ENCODE measurements at places on chromosomes 16 and 17. TPM values are rescaled to one million over a fixed set of nuclear protein-coding genes. Genes with fewer than 3 reads are reported as not detected.

TBC1D3E gene
- total RNA-seq, result not detected

VKORC1 gene
- 58.7 TPM for total RNA-seq

TM4SF5 gene
- 0.53 TPM for total RNA-seq

HSD17B2 gene
- 43.8 TPM for total RNA-seq

GDPD1 gene
- 4.0 TPM for total RNA-seq

CDH1 gene
- 88.2 TPM for total RNA-seq

SLC16A6 gene
- 1.7 TPM for total RNA-seq

LGALS9 gene
- 12.8 TPM for total RNA-seq

OR1A1 gene
- not detected for total RNA-seq

EFNB3 gene
- 8.7 TPM for total RNA-seq

IGF2BP1 gene
- 4.3 TPM for total RNA-seq

IL34 gene
- total RNA-seq, result 4.7 TPM

PYY gene
- not detected for total RNA-seq

UTS2R gene
- 0.29 TPM for total RNA-seq

PGAP6 gene
- 54.2 TPM for total RNA-seq

TBC1D26 gene
- total RNA-seq, result 0.99 TPM

SMIM36 gene
- not detected for total RNA-seq

NPIPA8 gene
- 3.1 TPM for total RNA-seq

ASGR2 gene
- 2.2 TPM for total RNA-seq

SLC46A1 gene
- 8.2 TPM for total RNA-seq

OSGIN1 gene
- 0.82 TPM for total RNA-seq

FNDC8 gene
- not detected for total RNA-seq

MAF gene
- total RNA-seq, result 69.1 TPM

MMP15 gene
- 20.7 TPM for total RNA-seq

ACSF3 gene
- total RNA-seq, result 36.1 TPM

C16orf92 gene
- total RNA-seq, result not detected

KRT33B gene
- total RNA-seq, result not detected

P2RX1 gene
- total RNA-seq, result 4.3 TPM

QRICH2 gene
- 4.3 TPM for total RNA-seq

PROCA1 gene
- 3.3 TPM for total RNA-seq

SEPTIN12 gene
- total RNA-seq, result not detected

PTRH2 gene
- 11.7 TPM for total RNA-seq

KRT14 gene
- 0.29 TPM for total RNA-seq

ANKS3 gene
- total RNA-seq, result 25.6 TPM

KRTAP9-1 gene
- total RNA-seq, result not detected

C16orf74 gene
- total RNA-seq, result 5.5 TPM

KRT40 gene
- total RNA-seq, result 0.23 TPM

GSDMA gene
- total RNA-seq, result not detected

RAMP2 gene
- total RNA-seq, result 34.9 TPM

CLEC16A gene
- total RNA-seq, result 30.5 TPM

CBLN1 gene
- total RNA-seq, result 0.23 TPM

CLEC19A gene
- 0.18 TPM for total RNA-seq

HYDIN gene
- total RNA-seq, result 17.9 TPM

Measured in metanephros (tissue), 2 donors.